ENCODE measurements at places on chromosomes 2 and 18.

DNA sequence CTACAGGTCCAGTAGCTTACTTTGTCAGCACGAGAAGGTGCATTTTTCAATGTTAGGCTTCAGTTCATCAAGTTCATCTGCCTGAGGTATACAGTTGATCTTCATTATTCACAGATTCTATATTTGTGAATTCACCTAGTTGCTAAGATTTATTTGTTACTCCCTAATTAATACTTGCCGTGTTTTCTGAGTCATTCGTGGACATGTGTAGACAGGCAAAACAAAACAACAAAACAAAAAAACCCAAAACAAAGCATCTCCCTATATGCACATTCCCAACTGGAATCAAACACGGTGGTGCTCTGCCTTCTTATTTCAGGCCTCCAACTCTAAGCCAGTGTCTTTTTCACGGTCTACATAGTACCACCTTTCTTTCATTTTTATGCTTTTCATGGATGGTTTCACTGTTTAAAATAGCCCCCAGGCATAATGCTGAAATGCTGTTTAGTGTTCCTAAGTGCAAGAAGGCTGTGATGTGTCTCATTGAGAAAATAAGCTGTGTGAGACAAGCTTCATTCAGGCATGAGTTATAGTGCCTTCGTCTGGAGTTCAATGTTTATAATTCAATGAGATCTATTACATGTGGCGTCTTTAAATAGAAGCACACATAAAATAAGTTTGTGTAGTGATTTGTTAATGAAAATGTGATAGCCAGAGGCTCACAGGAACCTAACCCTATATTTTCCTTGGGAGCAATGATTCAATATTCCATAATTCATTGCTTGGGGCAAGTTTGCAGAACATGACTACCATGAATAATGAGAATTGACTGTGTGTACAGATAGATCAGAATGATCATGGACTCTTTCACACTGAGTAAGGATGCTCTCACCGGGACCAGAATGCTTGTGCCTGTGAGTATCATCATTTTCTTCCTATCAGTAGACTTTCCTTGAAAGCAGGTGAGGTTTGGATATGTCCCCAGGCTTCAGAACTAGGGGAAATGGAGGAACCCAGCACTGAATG is 24.6 kb downstream of the ITGB6 start:
- DNase-seq = no peak

DNA sequence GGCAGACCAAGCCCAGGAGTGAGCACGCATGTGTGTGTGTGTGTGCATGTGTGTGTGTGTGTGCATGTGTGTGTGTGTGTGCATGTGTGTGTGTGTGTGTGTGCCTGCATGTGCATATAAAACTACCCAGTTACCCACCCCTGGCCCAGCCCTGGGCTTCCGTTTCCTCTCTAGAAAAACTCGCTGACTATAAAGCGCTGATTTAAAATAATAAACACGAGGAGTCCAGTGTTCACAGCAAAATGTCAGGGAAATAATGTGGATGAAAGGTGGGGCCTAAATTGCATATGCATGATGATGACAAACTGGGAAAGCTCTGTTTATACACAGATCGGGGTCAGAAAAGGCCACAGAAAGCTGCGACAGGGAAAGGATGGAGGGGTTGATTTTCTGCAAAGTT is 7.5 kb downstream of the ADCY3 start:
- no peak for DNase-seq

GRCh38 chr18:53018791-53019190 is 678.8 kb downstream of the DCC start:
- no peak for DNase-seq

GRCh38 chr2:126264625-126265024 is 391.3 kb upstream of the GYPC start:
- no peak for DNase-seq

DNA sequence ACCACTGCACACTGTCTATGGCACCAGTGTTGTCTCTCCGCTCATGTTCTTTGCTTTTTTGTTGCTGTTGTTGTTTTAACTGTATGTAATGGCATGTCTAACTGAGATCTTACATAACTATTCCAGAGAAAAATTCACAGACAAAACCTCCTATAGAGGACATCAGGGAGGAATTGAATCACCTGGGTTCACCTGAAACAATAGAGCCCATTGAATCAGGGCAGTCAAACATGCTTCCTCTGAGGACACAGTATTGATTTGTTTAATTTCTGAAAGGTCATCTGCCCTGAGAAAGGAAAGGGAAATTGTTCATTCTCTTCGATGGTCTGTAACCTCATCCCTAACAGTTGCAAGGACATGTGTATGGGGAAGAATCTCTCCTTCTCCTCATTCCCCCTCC is 237.5 kb downstream of the SRBD1 start:
- DNase-seq = no peak

DNA sequence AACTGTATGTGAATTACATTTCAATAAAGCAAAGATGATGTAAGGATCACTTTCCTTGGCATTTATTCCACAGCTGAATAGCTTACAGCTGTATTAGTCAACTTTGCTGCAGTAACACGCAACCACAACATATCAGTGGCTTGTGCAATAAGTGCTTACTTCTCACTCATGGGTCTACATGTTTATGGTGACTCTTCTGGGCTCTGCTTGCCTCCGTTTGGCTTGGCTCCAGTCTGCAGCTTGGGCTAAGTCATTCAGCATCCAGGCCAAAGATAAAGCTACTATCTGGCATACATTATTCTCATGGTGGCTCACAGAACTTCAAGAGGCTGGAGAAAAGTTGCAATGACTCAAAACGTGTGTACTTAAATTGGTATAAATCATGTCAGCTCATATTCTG is 355.0 kb downstream of the RNF144A start:
- DNase-seq = no peak

- DNase-seq = no peak
Measured at GRCh38 chr2:212811921-212812320, 273.3 kb upstream of the ERBB4 start.

DNA sequence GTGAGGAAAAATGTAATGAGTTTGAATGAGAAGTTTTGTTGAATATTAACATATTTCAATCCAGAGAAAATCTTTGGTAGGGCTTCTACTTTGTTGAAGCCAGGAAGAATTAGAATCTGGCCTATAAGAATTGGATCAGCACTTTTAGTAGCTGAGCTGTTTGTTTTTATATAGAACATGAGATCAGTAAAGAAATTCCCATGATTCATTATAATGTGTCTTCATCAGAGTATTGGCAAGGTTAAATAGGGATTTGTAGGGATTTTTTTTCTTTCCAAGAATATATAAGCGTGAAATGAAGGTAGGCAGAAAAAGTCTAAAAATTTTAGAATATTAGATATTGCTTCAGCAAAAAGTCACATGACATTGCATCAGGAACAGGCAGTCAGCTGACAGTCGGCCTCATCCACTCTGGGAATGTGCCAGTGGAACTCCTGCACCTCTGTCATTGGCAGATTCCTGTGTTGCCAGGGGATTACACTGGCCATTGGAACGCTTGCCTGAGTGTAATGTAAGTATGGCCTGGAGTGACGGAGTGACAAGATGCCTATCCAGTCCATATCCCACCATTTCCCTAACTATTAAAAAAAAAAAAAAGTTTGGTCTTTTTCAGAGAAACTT is 60.6 kb downstream of the SERTAD2 start:
- DNase-seq = no peak

DNA sequence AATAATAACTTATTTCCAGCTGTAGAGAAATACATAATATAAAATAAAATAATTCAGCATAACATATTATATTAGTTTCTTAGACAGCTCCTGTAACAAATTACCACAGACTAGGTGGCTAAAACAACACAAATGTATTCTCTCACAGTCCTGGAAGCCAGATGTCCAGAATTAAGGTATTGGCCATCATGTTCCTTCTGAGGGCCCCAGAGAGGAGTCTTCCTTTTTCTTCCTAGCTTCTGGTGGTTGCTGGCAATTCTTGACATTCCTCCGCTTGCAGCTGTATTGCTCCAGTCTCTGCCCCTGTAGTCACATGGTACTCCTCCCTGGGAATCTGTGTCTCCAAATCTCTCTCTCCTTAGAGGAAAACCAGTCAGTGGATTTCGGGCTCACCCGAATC is 146.8 kb downstream of the RBM43 start:
- DNase-seq = no peak

GRCh38 chr2:134327367-134327766 is 73.5 kb downstream of the MGAT5 start:
- DNase-seq = no peak

GRCh38 chr2:74537140-74537539 is 7.4 kb downstream of the HTRA2 start:
- DNase-seq = no peak

DNA sequence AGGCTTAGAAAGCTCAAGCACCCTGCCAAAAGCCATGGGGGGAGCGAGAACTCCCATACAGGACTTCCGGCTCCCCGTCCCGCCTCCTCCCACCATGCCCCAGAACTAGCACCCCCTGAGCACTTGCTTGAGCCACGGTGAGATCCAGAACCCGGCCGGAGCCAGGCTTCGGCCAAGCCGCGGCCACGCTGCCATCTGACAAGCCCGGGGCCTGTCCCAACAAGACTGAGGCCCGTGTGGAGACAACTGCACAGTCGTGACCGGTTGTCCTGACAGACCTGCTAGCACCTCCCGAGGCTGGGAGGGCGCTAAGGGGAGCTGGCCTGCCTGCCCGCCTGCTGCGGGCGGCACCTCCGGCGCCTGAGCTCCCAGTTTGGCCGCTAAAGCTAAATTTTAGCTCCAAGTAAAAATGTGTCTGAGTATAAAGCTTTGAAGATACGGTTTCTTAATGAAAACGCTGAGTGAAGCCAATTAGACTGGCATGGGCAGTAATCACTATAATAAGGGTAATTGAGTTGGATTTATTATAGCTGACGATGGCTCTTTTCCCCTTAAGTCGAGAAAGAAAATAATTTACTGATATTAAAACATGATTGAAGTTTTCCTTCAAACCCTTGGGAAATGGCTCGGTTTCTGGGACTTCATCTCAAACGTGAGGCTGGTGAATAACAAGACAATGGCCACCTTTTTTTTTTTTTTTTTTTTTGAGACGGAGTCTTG is 78.3 kb upstream of the ODC1 start:
- no peak for DNase-seq

DNA sequence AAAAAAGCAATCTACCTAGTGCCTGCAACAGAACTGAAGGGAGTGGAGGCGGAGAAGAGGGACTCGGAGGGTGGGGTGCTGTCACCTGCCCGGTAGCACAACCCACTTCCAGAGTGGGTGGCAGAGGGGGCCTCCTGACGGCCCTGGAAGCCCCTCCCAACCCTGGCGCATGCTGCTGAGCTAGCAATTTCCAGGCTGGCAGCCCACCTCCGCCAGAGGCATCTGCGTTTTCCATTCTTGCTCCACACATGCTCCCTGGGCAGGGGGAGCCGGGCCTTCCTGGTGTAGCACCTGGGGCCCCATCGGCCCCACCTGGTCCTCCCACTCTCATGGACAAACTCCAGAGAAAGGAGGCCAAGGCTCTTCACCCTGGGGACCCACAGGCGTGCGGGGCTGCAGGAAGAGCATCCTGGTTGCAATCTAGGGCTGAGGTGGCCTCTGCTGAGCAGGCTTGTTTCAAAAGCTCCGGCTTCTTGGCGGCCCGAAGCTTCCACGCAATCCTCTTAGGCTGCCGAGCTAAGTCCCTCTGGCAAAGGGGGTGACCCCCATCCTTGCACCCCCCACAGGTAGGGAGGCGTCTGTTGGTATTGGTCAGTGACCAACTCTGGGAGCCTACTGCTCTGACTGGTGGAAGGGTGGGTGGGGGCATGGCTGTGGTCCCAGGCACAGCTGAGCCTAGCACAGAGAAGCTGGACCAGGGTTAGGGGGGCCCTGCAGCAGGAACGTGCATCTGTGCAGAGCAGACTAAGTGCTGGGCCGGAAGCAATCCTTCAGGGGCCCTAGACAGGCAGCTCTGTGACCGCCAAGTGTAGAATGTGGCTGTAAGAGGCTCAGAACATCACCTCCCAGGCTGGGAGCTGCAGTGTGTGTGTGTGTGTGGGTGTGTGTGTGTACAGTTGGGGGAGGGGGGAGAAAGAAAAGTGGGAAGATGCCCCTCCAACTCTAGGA is 2.6 kb downstream of the HS6ST1 start:
- no peak for DNase-seq

- DNase-seq = no peak
Measured at GRCh38 chr2:45242161-45242741, 233.0 kb upstream of the SIX2 start.

GRCh38 chr2:12005886-12006681 is 259.7 kb downstream of the LPIN1 start:
- no peak for DNase-seq

GRCh38 chr2:157269922-157270321 is 12.4 kb downstream of the GALNT5 start:
- DNase-seq = no peak

GRCh38 chr2:155747531-155747930 is 585.0 kb downstream of the NR4A2 start:
- no peak for DNase-seq

DNA sequence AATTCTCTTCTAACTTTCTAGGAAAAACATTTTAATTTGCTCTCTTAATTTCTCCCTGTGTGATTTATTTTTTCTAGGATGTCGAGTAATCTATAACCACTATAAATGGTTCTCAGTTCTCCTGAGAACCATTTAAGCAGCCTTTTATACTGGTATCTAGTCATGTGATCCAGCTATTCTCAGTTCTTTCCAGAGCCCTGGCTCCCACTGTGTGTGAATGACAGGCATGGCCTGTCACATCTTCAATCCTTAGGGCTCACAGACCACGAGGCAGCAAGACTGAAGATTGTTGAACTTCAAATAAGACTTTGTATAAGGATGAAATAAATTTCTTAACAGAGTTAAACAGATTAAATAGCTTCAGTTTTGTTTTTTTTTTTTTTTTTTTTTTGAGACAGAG is 219.4 kb downstream of the HNMT start:
- DNase-seq = no peak

DNA sequence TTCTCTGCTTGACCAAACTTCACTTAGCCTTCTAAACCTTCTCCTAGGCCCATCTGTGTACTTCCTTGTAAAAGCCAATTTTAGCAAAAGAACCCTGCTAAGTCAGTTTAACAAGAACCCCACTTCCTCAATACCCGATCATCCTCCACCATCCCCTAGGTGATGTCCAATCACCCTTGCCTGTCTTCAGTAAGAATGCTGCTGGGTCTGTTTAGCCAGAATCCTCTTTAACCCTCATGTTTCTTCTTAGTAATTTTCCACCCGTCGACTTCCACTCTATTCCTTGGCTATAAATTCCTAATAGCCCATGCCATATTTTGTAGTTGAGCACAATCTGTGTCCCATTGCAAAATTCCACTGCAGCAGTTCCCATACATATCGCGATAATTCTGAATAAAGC is 780.0 kb upstream of the RAB6C start:
- DNase-seq = no peak

DNA sequence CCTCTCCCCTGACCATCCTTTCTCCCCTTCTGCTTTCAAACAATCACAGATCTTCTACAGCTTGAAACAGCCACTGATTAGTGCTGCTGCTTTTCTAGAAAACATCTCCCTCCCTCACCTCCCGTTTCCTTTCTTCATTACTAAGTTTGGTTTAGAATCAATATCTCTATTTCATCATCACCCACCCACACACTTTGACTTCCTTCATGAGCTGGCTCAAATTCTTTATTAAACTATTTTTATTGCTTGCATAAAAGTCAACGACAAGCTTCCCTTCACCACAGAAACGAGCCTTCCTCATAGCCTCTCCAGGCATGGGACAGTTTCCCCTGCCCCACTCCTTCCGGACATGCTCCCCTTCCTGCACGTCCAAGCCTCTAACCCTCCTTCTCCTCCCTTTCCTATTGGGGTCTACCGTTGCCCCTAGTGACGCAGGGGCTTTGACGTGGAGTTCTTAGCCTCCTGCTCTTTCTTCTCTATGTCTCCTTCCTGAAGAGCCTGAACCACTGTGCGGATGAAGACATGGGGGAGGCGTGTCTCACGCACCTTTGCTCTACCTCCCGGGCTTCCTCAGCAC is 172.0 kb downstream of the AFF3 start:
- no peak for DNase-seq

- no peak for DNase-seq
Measured at GRCh38 chr2:237452861-237453260, 34.2 kb upstream of the MLPH start.
